T47D (cell line): ENCODE measurements at places on chromosomes 7 and 10.

- DNase-seq = no peak
Measured at GRCh38 chr10:30151581-30152389, 92.4 kb upstream of the JCAD start.

- DNase-seq = no peak
Measured at GRCh38 chr7:134854816-134855215, 75.4 kb downstream of the CALD1 start.

DNA sequence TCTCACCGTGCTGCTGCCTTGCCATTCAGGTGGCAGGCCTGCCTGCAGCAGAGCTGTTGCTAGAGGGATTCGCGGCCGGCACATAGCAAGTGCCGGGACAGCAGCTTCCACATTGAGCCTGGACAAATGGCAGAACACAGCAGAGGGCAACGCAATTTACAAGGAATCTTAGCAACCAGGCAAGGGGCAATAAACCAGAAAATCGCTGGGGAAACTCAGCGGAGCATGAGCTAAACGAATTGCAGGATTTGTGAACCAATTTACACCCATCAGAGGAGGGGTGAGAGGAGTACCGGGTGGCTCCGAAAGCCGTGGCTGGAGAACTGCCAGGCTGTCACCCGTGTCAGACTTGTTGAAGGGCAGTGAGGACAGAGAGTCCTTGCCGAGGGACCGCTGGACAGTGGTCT lies 58.6 kb upstream of the LOXL4 start:
- DNase-seq = peak; percentile 18

- DNase-seq = no peak
Measured at GRCh38 chr7:78562191-78562590, 763.6 kb downstream of the PHTF2 start.

- no peak for DNase-seq
Measured at GRCh38 chr10:78991187-78991586, 77.6 kb upstream of the ZMIZ1 start.

DNA sequence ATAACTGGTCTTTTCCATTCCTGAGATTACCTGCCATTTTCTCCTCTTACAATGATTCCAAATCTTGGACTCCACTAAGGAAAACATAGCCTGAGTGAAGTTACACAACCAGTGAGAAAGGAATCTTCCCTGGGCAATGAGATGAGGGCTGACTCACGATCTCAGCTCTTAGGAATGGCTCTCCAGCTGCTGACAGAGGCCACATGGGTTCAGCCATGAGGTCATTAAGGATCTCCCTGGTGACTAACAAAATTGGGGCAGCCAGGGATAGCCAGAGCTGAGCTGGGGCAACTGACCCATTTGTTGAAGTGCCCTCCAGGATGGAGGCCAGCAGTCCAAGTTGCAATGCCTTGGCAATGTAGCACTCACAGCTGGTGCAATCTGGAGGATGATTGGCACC lies 78.7 kb upstream of the MKLN1 start:
- no peak for DNase-seq

- DNase-seq = no peak
Measured at GRCh38 chr10:12397941-12398340, 48.6 kb downstream of the CAMK1D start.

GRCh38 chr10:78148216-78148960 lies 114.7 kb downstream of the RPS24 start:
- DNase-seq = no peak

DNA sequence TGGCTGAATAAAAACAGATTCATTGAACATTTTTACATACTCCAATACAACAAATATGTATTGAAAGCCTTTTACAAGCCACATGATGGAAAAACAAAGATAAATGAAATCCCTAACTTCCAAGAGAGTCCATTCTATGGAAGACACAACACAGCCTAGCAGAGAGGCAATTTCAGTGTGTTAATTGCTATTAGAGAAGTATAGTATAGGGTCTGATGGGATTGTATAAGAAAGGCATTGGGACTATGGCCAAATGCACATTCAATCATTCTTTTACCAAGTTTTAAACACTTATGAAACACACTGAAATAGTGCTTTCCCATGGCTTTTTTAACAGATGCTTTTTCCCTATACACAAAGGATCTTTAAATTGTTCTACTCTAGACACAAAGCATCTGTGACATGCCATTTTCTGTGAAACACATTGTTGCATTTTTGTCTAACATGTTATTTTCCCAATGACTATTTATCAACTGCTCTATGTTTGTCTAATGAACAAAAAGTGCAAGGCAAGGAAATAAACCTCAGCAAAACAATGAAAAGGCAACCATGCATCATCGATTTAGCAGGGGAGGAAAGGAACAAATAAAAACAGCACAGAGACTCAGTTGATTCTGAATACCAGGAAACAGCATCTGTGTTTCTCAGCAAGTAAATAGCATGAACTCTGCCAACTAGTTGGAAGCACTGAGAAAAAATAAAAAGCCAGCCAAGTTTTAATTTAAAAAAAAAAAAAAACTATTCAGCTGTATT lies 42.4 kb upstream of the PHYHIPL start:
- no peak for DNase-seq

DNA sequence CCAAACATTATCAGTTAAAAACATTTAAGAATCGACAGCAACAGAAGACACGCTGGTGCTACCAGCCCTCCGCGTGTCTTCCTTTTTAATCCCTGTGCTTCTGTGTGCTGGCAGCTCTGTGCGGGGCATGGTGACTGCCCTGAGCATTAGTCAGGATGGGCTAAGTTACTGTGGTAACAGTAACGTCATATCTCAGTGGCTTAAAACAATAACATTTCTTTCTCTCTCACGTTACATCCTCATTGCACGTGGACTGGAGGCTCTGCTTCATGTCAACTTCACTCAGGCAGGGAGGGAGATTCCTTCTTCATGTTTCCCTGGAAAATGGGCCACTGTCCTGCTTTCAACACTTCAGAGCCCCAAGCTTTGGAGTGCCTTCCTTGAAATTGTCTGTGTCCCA lies 378.5 kb downstream of the CCSER2 start:
- DNase-seq = no peak

DNA sequence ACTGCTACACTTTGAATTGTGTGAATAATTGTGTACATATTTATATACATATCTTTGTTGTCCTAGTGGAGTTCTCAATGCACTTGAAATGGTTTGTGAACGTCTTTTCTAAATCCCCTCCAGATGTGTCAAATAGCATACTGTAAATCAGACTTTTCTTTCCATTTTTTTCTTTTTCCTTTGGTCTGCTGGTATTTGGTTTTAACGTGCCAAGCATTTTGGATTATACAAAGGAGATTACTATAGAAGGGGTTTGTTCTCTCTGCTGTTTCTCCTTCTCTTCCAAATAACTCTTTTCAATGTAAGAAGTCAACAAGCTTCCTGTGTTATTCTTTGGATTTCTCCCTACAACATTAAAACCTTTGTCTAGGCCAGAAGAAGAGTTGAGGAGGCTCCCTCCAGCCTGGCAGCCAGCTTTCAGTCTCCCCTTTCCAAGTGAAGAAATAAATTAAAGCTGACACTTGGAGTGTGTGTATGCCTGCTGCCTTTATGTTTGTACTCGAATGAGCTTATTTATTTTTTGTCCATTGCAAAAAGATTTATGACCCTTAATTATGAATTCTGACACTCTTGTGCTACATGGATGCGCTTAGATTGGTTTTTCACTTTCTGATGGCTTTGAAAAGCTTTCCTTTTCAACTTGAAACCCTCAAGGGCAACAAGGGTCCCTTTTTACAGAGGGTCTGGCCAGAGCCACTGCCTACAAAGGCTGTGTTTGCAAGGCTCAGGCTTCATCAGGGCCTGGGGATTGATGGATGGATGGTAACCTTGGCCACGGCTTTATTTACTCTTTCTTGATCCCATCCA lies 107.8 kb downstream of the RAB18 start:
- DNase-seq = no peak

GRCh38 chr7:129664029-129665012 lies 52.8 kb downstream of the NRF1 start:
- DNase-seq = peak; percentile 59

- no peak for DNase-seq
Measured at GRCh38 chr10:131621784-131622624, 278.8 kb upstream of the PPP2R2D start.

DNA sequence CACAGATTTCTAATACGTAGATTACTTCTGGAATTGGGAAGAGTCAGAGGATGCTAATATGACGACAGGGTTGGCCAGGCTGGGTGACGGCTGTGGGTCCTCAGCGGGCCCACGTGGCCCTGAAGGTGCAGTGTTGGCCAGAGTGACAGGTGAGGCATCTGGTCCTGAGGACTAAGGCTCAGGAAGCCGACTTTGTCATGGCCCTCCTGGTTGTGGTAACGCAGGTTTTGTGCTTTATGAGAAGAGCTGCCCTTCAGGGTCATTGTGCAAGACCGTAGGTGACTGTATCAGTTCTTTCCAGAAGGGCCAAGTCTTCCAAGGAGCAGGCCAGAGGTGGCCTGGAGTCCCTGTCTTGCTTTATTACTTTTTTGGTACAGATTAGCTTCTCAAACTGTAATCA lies 2.5 kb downstream of the EIF3B start:
- peak; percentile 16 for DNase-seq

- no peak for DNase-seq
Measured at GRCh38 chr10:78935697-78936407, 132.9 kb upstream of the ZMIZ1 start.

- no peak for DNase-seq
Measured at GRCh38 chr7:36360244-36360643, 29.4 kb upstream of the ANLN start.

DNA sequence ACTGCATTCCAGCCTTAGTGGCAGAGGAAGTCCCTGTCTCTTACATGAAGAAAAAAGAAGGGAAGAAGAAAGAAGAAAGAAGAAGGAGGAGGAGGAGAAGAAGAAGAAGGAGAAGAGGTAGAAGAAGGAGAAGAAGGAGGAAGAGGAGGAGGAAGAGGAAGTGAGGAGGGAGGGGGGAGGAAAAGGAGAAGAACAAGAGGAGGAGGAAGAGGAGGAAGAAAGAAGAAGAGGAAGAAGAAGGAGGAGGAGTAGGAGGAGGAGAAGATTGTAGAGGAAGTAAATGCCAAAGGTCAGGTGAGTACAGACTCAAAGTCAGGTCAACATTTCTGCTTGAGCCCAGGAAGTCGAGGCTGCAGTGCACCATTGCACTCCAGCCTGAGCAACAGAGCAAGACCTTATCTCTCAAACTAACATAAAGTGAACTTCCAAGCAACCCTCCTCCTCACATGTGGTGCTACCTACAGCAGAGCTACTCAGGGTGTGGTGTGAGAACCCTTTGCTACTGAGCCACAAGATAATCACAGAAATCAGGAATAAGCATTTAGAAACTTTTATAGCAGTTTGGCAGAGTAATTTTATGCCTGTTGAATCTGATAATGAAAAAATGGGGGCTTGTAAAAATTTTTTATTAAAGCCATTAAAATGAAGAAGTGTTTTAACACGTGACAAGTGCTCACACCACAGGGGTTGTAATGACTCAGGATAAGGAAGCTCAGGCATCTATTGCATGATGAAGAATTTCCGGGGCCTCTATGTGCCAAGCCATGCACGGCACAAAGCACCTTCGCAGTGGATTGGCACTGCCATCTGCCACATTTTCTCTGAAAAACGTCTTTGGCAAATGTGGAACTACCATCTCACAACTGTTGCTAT lies 224.9 kb upstream of the AUTS2 start:
- DNase-seq = no peak

GRCh38 chr10:368579-369220 lies 233.4 kb downstream of the ZMYND11 start:
- DNase-seq = no peak

GRCh38 chr7:148084138-148084537 lies 506.4 kb upstream of the C7orf33 start:
- DNase-seq = peak; percentile 4

DNA sequence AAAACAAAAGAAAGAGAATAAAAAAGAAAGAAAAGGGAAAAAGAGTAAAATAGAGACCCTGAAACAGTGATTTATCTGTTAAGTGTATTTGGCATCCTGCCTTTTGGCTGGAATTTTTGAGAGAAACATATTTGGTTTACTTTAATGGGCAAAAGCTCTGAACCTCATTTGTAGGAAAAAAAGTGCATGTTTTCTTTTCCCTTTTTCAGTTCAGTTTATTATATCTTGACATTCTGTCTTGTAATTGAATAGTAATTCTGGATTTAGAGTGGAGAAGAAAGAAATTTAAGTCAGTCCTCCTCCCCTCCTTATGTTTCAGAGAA lies 69.5 kb downstream of the ARID5B start:
- DNase-seq = no peak

DNA sequence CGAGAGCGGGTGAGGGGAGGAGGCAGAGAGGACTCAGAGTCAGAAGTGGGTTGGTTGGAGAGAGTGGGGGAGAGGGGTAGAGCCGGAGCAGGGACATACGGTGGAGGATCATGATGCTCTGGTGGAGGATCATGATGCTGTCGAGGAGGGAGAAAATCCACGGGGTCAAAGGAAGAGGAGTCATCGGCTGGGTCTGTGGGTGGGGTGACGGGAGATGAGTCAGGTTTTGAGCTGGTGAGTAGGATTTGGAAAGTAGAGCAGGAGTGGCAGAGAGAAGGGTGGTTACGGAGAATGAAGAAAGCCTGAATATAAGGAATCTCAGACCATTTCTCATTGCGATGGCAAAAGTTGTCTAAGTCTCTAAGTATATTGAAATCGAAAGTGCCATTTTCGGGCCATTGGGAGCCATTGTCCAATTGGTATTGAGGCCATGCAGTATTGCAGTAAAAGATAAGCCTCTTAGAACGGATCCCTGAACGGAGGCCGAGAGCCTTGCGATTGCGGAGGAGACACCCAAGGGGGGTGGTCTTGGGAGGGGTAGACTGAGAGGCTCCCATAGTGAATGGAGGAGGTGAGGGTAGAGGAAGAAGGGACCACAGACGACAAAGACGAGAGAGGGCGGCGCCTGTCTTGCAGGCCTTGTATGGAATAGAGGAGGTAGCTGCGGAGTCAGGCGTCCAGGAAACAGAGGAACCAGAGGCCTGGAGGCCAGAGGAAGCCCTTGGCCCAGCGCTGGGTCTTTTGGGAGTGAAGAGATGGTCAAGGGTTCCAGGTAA lies 23.8 kb downstream of the SCIN start:
- DNase-seq = no peak

DNA sequence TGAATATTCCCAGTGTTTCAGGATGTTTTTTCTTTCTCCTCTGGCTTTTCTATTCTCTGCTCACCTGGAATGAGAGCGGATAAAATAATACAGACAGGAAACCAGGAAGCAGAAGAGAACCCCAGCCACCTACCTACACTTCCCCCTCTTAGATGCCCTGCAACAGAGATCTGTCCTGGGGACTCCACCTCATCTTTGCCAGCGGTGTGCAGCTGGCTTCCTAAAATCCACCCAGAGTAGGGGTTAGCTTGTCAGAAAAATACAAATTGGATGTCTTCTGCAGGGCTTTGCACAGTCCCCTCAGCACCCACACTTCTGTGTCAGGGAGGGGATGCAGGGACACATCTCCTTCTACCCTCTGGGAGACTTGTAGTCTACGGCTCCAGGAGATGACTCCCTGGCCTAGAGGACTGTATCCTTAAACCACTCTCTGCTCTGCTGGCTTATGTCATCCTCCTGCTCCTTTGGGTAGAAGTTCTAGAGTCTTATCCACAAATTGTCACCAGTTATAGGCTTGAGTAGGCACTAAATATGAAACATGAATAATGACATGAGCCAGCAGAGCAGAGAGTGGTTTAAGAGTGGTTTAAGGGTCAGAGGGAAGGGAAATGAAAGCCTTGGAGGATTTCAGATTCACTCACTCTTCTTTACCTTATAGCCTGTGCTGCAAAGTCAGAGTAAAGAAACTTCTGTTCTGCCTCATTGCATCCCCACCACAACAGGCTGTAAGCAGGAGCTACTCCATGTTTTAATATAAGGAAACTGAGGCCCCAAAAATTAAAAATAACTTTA lies 749.4 kb downstream of the AUTS2 start:
- no peak for DNase-seq
